CD8-positive, alpha-beta T cell (primary cell): ENCODE measurements at places on chromosomes 7 and 10.

DNA sequence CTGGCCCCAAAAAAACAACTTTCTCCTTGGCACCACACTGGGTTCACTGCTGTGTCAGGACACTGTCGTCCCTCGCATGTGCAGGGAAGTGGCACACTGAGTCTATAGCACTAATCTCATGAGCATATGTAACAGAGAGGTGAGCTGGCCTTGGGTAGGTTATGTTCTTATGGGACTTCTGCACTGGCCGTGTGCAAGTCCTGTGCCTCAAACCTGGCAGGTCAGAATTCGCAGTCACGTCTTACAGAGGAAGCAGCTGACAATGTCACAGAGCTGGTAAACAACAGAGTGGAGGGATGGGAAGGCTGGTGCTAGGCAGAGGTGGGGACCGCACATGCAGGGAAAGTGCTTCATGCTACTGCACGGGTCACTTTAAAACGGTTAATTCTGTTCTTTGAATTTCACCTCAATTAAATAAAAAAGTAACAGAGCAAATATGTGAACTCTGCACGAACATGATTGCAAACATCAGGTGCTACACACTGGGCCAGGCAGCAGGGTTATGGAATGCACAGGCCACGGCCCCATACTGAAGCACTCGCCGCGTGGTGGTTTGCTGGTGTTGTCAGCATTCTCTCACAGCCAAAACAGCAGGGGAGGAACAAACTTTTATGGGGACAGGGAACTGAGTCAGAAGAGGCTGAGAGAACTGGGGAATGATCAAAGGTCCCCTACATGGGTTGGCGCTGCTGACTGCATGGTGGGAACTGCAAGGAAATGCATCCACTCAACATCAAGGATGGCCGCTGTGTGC, 54.2 kb downstream of the VOPP1 start:
- DNase-seq = no peak

- no peak for DNase-seq
These were observed 153.0 kb downstream of the WNT2 start for GRCh38 chr7:117169907-117170306.

DNA sequence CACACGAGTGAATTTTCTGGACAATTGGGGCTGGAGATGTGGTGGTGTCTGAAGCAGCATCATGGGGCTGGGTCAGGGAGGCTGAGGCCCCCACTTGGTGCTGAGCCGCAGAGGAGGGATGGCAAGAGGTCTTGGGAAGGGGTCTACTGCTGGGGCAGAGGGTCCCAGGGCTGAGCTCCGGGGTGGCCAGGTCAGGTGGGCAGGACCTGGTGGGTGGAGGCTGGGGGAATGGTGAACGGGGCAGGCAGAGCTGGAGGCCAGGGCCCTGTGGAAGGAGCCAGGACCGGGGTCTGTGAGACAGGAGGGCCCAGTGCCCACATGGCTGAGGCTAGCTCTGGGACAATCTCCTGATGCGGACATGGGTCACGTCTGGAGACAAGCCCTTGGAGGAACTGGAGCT, 20.4 kb upstream of the LFNG start:
- no peak for DNase-seq

DNA sequence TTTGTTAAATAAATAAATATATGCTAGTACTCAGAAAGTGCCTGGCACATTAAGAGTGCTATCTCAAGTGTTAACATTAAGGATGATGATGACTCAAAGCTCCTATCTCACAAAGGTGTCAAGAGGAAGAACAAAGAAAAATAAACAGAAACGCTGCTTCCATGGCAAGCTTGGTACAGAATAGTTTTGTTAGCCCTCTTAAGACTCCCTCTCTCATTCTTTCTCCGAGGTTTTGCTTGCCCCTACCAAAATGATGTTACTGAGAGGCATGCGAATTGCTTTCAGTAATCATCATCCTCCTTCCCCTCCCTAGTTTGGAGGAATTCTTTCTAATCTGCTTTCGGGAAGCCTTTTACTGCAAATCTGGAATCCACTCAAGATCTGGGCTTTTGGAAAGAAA, 96.7 kb downstream of the SORCS1 start:
- DNase-seq = no peak

DNA sequence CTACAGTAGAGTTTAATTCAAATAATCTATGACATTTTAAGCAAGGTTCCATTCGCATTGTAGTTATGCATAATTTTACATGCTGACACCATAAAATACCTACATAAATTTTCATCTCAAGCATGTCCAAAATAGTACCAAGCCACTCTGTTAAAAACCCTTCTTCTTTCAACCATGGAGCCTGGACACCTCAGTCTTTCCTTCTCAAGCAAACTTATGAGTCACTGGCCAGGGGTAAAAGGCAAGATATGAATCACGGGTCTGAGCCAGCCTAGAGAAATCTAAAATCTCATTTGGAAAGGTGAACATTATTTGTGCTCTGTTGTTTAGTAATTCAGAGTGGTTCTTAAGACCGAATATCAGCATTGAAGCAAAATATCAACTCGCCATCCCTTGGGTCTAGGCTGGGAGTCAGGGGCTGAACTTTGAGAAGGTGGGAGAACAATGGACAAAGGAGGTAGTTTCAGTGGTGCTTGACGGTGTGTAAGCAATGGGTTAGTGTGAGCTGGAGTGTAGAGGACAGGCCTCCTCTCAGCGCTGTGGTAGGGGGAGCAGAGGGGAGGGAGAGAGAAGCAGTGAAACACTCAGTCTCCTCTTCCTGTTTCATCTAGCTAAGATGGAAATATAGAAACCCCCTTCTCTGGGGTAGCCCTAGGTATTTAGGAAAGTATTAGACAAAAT, 19.1 kb upstream of the GPAM start:
- no peak for DNase-seq

GRCh38 chr10:124699471-124700292, 44.5 kb downstream of the FAM53B start:
- DNase-seq = no peak

- DNase-seq = no peak
These were observed 28.4 kb downstream of the VSTM4 start for GRCh38 chr10:49086889-49087288.

DNA sequence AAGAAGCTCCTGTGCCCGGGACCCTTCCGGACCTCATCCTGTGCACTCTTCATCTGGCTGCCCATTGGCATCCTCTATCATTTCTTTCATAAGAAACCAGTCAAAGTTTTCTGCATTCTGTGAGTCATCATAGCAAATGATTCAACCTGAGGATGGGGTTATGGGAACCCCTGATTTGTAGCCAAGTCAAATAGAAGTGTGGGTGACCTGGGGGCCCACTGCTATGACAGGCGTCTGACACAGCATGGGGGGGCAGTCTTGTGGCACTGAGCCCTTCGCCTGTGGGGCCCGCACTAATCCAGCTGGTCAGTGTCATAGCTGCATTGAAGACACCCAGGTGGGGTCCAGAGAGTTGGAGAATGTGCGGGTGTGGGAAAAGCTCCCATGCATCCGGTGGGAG, 230.4 kb downstream of the USP6NL start:
- no peak for DNase-seq

GRCh38 chr10:44682507-44682906, 228.6 kb upstream of the TMEM72 start:
- no peak for DNase-seq

DNA sequence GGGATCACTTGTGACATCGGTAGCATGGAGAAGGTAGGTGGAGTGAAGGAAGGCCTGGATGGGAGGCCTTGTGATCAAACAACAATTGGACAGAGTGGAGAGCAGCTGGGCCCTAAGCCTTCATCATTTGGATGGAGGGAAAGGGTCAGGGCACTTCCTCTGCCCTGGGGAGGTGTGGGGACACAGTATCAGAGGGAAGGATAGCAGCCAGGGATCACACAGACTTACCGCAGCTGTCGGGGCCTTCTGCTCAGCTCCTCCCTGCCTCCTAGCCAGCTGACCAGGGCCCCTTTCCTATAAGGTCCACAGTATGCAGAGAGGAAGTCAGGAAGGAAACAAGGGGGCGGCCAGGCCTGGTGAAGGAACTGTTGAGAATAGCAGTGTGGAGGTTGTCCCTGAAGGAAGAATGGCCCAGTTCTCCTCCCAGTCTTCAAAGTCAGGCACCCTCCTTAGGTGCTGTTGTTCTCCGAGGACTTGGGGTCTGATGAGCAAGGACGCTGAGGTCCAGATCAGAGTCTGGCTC, 62.1 kb downstream of the ABCC2 start:
- no peak for DNase-seq

DNA sequence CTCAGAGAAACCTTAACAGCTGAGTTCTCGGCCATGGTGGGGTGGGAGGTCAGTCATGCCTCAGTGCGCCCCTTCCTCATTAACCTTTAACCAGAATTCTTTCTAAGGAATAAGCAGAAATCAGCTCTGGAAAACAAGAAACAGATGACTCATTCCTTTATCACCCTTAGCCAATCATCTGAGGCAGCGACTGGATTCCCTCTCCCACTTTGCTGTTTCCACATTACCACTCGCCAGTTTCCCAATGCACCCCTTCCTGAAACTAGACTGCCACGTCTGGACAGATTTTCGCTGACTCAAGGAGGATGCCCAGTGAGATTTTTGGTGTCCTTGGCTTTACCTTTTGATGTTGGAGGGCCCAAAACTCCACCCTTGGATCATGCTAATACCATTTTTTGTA, 223.8 kb downstream of the PLXDC2 start:
- DNase-seq = no peak

GRCh38 chr7:3159445-3159844, 115.8 kb upstream of the CARD11 start:
- no peak for DNase-seq

DNA sequence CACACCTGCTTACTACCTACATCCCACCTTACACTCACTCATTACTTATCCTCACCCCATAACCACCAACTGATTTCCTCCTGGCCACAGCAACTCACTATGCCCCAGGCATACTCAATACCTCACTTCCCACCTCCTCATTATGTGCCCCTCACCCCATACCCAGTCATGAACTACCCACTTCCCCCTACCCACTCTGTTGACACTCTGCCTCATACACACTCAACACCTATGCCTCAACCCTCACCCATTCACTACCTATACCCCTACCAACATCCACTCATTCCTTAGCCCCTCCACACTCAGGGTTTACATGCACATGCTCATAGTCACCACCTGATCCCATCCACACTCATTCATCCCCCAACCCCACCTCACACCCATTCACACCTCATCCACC, 39.6 kb downstream of the SEC61G start:
- no peak for DNase-seq

DNA sequence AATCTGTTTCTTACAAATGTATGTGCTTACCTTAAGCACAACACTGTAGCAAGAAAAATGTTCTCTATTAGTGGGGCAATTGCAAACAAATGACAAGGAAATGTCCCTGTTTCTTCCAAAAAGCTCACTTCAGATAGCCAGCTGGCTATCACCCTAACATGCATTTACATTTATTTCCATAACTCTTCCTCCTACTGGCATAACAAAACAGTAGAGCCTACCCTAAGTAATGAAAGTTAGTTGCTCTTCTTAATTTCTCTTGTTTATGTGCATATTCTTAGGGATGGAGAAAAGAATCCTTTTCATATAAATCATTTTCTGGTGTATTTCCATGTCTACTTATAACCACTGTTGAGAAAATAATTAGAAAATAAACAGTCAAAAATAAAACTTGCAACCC, 100.4 kb downstream of the SGMS1 start:
- DNase-seq = no peak

DNA sequence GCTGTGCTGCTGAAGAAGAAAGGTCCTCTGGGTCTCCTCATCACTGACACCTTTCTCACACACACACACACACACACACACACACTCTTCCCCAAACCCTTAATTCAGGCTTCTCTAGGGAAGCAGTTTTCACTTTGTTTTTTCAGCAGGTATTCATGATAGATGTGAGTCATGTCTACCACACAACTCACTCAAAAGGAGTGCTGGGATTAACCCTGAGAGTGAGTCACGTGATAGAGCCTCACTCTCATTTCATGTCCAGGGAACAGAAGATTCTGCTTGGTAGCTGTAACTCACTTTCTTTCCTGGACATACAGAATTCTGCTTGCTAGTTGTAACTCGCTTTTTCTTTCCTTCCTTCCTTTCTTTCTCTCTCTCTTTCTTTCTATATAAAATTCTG, 45.4 kb downstream of the VIM start:
- no peak for DNase-seq

- no peak for DNase-seq
These were observed 237.8 kb downstream of the MAD1L1 start for GRCh38 chr7:1994931-1995330.

GRCh38 chr7:37448011-37448635, 541 bp downstream of the ELMO1 start:
- no peak for DNase-seq

- DNase-seq = no peak
These were observed 84.3 kb downstream of the PRKAG2 start for GRCh38 chr7:151792636-151793035.

- DNase-seq = no peak
These were observed 131.5 kb upstream of the LYZL1 start for GRCh38 chr10:29157321-29157720.

- DNase-seq = no peak
These were observed 30.4 kb downstream of the VWC2 start for GRCh38 chr7:49803812-49804211.

GRCh38 chr10:2300231-2300630, 562.9 kb upstream of the ADARB2 start:
- DNase-seq = no peak

GRCh38 chr7:5646846-5647245, 134.6 kb downstream of the RNF216 start:
- DNase-seq = no peak

GRCh38 chr10:88162852-88163251, 299.4 kb downstream of the PTEN start:
- no peak for DNase-seq

- DNase-seq = no peak
These were observed 1.6 kb downstream of the GTF2IRD1 start for GRCh38 chr7:74455291-74455804.

DNA sequence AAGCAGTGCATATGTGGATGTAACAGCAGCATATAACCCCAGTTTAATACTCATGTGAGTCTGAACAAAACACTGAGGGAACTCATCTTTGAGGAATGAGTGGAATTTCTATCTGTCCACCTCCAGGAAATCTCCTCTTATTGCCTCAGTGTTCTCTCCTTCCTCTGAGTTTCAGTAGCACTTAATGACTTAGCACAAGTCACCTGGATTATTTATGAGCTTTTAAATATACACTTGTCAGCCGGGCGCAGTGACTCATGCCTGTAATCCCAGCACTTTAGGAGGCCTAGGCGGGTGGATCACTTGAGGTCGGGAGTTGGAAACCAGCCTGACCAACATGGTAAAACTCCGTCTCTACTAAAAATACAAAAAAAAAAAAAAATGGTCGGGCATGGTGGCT, 4.3 kb downstream of the LRRC20 start:
- no peak for DNase-seq

DNA sequence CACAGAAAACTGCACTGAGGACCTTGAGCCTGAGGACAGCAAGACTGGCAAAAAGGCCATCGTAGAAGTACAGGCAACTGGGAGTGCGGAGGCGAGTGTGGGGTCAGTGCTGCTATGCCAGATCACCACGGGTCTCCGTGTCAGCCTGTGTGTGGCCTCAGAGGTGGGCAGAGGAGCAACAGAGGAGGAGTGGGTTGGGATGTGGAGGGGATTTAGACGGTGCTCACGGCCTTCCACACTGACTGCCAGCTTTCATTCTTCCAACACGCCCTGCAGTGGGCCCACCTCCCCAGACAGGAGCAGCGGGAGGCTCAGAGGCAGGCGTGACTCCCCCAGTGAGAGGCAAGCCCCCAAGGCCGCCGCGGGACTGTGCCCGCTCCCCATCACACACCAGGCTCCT, 17.0 kb upstream of the ZMIZ1 start:
- no peak for DNase-seq

- no peak for DNase-seq
These were observed 8.5 kb downstream of the KMT2E start for GRCh38 chr7:105022458-105022857.

GRCh38 chr7:76509931-76510877, at the start of gene UPK3B:
UPK3B (plus strand) TSS chr7:76510552; CDS start chr7:76510653, 101 bp downstream.
- DNase-seq = no peak
